HuH-7 (cell line): ENCODE measurements at places on chromosomes 5 and 9.

DNA sequence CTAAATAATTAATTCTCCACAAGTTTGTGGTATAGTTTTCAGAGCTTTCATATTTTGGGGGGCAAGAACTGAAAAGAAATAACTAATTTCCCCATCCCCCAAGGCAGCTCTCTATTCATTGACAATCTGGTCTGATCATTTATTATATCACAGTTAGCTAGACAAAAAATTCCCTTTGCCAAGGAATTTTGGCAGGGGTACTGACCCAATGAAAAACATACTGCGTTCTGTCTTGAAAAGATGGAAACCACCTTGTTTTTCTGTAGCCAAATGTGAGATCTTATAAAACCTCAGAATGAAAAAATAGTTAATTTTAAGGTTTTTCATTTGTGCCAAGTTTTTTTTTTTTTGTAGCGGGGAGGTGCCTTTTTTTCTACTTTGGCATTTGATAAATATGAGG is 1008.9 kb downstream of the EFNA5 start:
- DNase-seq, result no peak

GRCh38 chr5:106658150-106658549 is 1012.6 kb downstream of the EFNA5 start:
- no peak for DNase-seq

GRCh38 chr9:133932181-133932580 is 59.9 kb downstream of the VAV2 start:
- DNase-seq, result no peak

GRCh38 chr5:35761541-35761940 is 95.2 kb upstream of the IL7R start:
- DNase-seq, result no peak

GRCh38 chr9:89808756-89809181 is 204.0 kb downstream of the GADD45G start:
- DNase-seq, result no peak
